ENCODE measurements at places on chromosomes 1 and 21.

- no peak for DNase-seq
Observed at GRCh38 chr1:20037877-20038276, 32.1 kb upstream of the PLA2G5 start.

GRCh38 chr1:91501971-91502671 is 1.5 kb downstream of the CDC7 start:
- no peak for DNase-seq

GRCh38 chr1:171828794-171829193 is 12.5 kb upstream of the DNM3 start:
- no peak for DNase-seq

GRCh38 chr1:171352554-171352953 is 38.6 kb downstream of the FMO4 start:
- DNase-seq: no peak

- no peak for DNase-seq
Observed at GRCh38 chr1:163006051-163006834, 62.9 kb upstream of the RGS4 start.

GRCh38 chr1:248778906-248779305 is 23.3 kb upstream of the LYPD8 start:
- DNase-seq: no peak

- DNase-seq: no peak
Observed at GRCh38 chr1:184161071-184161698, 109.7 kb downstream of the TSEN15 start.

DNA sequence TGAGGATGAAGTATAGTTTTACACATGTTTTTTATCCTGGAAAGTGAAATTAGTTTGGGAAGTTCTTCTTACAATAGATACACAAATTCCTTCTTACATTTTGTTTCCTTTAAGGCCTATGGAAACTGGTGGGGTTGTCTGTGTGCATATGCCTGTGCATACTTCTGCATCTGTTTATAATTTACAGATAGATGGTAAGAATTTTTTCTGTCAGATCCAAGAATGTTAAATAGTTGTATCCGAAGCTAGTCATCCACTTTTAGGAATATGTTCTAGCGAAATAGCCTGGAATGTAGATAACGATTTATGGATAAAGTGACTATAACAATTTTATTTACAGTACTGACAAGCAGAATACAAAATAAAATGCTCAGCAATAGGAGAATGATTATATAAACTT is 194.1 kb downstream of the ROR1 start:
- DNase-seq: no peak

DNA sequence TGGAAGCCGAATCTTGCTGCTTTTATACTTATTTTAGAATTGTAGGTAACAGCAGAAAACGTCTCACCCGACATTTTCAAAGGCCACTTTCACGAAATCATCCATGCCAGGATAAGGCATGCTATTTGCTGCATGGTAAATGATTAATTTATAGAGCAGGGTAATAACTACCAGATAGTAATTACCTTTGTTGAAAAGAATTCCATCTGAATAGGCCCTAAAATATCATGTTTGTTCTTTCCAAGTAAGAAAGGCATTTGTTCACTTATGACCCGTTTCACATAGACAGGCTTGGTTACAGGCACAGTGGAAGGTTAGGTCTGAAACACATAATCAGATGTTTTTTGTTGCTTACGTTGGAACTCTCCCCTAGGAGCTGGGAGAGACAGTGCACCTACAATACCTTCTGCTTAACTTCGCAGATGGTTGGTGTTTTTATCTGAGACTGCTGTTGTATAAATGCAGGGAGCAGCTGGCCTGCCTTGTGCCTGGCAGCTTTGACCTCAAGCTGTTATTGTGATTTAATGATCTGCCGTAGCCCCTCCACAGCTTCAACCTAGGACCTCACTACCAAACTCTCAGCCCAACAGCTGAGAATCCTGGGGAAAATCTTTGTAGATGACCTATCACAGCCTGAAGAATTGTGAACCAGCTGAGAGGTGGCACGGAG is 1.6 kb downstream of the SLC44A3 start:
- no peak for DNase-seq

DNA sequence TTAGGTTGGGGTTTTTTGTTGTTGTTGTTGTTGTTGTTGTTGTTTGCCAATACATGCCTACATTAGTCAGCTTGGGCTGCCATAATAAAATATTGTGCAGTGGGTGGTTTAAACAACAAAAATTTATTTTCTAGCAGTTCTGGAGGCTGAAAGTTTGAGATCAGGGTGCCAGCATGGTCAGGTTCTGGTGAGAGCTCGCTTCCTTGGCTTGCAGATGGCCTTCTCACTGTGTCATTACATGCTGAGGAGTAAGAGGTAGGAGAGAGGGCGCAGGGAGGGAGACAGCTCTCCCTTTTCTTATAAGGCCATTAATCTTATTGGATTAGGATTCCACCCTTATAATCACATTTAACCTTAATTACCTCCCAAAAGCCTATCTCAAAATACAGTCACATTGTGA is 52.7 kb downstream of the DIRAS3 start:
- no peak for DNase-seq

DNA sequence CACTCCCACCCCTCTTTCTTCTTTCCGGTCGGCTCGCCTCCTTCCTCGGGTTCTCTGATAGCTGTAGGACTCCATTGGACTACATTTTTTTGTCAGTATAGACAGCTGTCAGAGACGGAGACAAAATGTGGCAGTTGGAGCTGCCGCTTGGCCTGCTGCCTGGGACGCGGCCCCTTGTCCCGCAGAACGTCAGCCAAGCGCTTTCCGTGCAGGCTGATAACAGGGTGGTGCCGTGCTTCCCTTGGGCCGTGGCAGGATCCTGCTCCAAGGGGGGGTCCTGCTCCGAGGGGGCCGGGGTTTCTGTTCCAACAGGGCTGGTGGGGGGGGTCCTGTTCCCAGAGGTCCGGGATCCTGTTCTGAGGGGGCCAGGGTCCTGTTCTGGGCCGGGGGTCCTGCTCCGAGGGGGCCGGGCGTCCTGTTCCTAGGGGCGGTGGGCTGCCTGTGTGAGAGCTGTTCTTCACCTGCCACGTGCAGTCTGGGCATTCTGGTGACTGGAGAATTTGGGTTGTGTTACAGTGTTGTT is 4.9 kb downstream of the SKI start:
- DNase-seq: no peak

GRCh38 chr21:44732956-44733355 is 21.6 kb upstream of the TSPEAR start:
- no peak for DNase-seq

GRCh38 chr1:17192394-17193221 is 12.3 kb upstream of the PADI1 start:
- no peak for DNase-seq

GRCh38 chr1:240254006-240254405 is 162.3 kb downstream of the FMN2 start:
- DNase-seq: no peak

DNA sequence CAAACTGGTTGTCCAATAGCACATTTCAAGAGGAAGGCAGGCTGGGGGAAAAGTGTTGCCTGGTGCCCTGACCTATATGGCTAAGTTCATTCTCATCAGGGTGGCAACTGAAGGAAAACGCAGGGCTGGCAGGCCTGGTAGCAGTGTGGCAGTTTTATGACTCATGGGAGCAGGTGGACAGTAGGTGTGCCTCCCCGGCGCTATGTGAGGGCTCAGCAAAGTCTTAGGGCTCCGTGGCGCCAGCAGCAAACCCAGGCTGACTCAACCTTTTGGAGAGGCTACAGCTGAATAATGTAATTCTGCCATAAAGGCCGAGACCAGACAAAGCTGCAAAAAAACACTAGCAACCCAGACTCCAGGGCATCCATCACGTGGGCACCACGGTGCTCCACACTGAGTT is 23.6 kb downstream of the GADD45A start:
- no peak for DNase-seq

DNA sequence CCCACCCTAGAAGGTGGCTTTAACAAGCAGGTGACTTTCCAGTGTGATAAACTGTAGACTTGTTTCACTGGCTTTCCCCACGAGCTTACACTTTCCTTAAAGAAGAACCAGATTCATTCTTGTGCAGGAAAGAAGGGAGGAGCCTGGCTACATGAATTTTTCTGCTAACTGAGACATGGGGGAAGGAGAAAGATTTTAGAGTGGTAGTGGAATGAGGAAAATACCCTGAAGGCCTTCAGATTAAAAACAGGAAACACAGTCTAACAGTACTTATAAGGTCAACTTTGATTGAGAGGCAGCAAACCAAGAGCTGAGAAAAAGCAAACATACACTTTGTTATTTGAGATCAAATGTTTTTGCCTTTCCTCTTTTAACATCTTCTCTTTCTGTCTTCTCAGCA is 640.9 kb upstream of the PLXNA2 start:
- no peak for DNase-seq

DNA sequence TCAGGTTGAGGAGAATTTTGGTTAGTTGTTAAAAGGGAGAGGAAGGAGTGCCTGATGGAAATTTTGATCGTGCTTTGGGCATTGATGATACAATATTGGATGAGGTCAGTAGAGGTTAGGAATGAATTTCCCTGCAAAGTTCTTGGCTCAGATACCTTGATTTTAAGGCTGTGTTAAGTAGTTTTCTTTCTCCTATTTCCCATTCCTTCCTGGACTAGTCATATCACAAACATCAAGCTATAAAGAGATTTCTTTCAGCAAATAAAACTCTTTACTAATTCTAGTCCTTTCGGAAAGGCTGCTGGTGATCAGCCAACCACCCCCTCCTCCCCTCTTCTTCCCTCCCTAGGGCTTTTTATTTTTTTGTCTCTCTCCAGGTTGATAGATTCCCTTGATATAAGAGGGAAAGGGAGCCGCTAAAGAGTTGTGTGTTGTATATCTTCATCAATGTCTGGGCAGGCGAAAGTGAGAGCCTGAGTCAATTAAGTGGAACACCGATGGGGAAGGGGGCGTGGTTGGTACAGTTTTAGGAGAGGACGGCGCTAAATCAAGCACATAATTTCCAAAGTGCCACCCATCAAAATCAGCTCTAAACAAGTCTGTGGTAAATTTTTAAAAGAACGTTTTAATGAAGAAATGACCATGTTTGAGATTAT is 100.1 kb upstream of the PLXNA2 start:
- DNase-seq: no peak

DNA sequence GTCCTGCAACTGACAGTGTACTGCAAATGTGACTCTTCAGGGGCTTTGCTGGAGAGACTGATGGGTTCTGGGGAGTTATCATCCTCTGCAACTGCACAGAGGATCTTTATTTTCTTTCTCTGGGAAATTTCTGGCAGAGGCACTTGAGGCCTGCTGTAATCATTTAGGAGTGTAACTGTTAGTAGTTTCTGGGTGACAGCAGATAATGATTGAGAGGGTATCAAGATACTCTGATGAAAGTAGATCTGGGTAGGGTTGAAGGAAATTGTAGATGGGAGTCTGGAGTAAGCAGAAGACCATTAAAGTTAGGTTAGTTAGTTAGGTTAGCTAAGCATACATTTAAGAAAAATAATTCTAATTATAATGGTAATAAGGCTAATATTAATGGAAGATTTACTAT is 11.0 kb upstream of the DDR2 start:
- DNase-seq: no peak

GRCh38 chr1:205191622-205192021 is 19.9 kb downstream of the DSTYK start:
- no peak for DNase-seq

DNA sequence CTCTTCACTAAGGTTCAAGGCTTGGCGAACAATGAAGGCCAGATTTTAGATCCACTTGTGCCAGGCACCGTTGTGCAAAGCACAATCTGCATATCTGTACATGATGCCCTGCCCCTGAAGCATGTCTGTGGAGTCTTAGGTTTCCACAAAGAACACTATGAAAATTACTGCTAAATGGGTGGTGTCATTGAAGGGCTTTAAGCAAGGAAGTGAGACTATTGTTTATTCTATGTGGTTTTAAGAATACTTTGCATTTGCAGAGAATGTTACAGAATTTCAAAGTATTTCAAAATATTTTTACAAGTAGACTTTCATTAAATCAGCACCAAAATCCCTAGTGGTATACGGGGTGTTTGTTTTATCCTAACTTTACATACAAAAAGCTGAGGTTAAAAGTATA is 8.8 kb downstream of the TSEN15 start:
- DNase-seq: no peak

GRCh38 chr1:187001198-187001889 is 172.6 kb downstream of the PLA2G4A start:
- no peak for DNase-seq

DNA sequence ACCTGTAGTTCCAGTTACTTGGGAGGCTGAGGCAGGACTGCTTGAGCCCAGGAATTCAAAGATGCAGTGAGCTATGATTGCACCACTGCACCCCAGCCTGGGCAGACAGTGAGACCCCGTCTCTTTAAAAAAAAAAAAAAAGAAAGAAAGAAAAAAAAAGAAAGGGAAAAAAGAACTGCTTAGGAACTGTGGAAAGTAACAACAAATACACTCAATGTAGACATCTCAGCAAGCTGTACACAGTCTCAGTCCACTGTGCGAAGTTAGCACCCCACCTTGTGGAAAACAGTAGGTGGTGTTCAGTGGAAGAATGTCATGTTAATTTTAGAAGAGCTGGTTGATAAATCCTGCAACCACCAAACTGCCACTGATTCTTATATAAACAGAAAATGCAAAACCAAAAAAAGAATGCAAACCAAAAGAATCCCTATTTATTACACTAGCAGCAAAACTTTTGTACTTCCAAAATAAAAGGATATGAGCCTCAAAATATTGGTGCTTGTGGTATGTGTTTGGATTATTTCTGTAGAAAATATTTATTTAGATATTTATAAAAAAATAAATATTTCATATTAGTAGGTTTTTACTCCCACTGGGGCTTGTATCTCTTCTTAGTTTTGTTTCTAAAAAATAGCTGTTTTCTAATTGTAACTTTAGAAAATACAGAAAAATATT is 31.1 kb downstream of the ALG14 start:
- peak; percentile 66 for DNase-seq

DNA sequence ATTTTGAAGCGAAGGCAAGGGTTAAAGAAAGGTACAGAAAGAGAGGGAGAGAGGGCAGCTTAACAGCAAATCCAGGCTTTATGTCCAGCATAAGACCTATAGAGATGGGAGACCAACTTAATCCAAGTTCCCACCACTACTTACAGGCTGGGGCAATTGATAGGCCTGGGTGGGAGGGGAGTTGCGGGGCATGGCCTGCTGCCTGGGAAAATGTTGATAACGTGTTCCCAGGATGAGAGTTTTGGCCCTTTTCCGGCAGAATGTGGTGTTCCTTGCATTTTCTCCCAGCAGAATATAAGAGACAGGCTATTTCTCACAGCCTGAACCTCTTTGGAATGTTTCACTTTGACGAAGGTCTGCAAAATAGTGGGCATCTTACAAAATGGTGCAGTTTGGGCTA is 34.9 kb upstream of the PLA2G5 start:
- DNase-seq: no peak

DNA sequence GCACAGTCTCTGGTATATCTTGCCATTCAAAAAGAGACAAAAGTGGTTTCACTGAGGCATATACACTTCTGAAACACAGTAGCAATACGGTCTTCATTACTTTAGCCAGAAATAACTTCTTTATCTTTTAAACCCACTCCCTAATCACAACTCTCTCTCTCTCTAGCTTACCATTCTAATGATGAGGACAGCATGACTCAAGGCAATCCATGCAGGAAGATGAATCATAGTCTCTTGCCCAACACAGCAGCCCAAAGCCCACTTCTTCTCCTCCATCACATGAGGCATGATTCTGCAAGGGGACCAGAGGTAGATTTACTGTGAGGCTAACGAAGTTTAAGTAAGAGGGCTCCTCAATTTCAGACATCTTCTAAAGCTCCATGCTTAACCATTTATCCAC is 285.0 kb upstream of the NR5A2 start:
- DNase-seq: no peak

GRCh38 chr1:214475331-214475730 is 76.1 kb downstream of the PTPN14 start:
- no peak for DNase-seq

GRCh38 chr1:50110151-50110550 is 1.4 kb downstream of the ELAVL4 start:
- DNase-seq: no peak

GRCh38 chr1:182681568-182681912 is 2.8 kb downstream of the RGS8 start:
- DNase-seq: no peak
